ENCODE measurements at places on chromosomes 3 and 15.

GRCh38 chr3:14154895-14155440, 23.4 kb downstream of the XPC start:
- no peak overlapping the region for H3K4me3 ChIP-seq
- no peaks in the 10 kb centered on the region for H3K27me3 ChIP-seq
- H3K36me3 ChIP-seq: peaks cover 70% of the 10 kb centered on the region

- peak overlapping the region; percentile 1 for H3K27ac ChIP-seq
- peaks cover 56% of the 10 kb centered on the region for H3K4me1 ChIP-seq
- H3K4me3 ChIP-seq: no peak overlapping the region
- no peaks in the 10 kb centered on the region for H3K27me3 ChIP-seq
- DNase-seq: peak; percentile 72
Observed at GRCh38 chr3:50242851-50243542, 7.0 kb downstream of the GNAI2 start.

DNA sequence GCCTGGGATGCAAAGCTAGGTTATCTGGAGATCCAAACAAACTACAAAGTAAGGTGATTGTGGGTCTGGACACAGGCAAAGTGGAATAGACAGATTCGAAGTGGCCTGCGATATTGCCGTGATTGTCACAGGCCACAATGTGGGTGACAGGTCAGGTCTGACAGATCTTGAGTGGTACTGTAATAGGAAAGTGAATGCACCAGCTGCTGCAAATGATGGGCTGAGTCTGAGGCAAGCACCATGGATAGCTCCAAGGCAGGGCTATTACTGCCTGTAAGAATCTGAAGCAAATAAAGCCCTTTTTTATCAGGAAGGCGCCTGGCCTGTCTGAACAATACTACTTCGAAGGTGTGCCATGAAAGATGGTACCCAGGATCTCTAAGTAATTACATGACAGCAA, 10.0 kb downstream of the ARMC8 start:
- H3K4me3 ChIP-seq: no peak overlapping the region
- no peak overlapping the region for H3K27ac ChIP-seq
- H3K27me3 ChIP-seq: no peaks in the 10 kb centered on the region
- peak; percentile 50 for DNase-seq
- no peaks in the 10 kb centered on the region for H3K36me3 ChIP-seq
- no peaks in the 10 kb centered on the region for H3K4me1 ChIP-seq

DNA sequence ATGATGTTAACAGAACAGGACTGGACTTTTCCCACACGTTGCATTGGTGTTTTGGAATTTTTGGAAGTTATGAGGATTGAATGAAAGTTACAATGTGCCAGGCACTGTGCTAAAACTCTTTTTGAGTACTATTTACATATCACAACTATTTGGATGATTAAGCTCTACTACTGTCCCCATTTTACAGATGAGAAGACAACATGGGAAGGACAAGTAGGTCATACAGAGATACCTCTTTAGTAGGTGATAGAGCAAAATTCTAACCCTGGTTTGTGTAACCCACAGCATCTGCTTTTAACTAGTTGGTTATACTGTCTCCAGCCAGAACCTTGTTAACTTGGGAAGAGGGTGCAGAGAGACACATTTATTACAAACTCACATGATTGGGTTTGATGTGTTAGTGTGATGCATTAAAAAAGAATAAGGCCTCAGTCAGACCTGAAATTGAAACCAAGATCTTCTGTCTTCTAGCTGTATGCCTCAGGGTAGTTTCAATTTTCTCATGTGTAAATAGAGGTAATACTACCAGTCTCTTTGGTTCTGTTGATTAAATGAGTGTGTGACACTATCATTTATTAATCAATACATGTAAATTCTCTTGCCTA, 1.4 kb downstream of the NDUFB4 start:
- no peaks in the 10 kb centered on the region for H3K4me1 ChIP-seq
- DNase-seq: no peak
- H3K36me3 ChIP-seq: peaks cover 13% of the 10 kb centered on the region

DNA sequence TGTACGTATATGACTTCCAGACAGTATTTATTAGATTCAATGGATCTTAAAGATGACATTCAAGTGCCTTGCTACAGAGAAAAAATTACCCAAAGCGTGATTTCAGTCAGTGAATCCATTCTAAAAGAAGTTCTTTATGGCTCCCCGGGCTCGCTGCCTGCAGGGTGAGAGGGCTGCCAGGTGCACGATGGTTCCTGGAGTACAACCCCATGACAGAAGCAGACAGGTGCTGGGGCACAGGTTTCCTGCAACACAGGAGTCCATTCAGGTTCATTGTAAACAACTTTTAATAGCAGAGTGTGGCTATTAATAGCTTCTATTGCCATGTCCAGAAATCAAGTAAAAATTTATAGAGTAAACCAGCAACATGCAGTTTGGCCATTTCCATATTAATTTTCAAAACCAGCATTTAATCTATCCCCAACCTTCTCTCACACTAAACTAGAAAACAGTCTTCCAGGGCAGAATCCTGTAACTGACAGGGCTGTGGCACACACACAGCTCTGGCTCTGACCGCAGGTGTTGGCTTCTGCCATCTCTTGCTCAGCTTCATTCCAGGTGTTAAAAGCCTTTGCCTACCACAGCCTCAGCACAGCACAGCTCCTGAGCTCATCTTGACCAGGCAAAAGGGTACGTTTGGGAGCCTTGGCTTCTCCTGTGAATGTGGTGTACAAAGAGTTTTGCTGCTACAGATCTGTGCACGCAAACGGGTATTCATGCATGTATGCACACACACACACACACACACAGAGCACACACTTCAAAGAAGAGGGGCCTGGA, 185.9 kb downstream of the MEX3B start:
- 0 out of 2 replicates have a peak, but pooled peaks cover 1% of the 10 kb centered on the region for H3K4me1 ChIP-seq
- no peaks in the 10 kb centered on the region for H3K36me3 ChIP-seq
- H3K4me3 ChIP-seq: no peak overlapping the region
- no peak for DNase-seq
- peaks cover under 1% of the 10 kb centered on the region for H3K27me3 ChIP-seq
- no peak overlapping the region for H3K27ac ChIP-seq

DNA sequence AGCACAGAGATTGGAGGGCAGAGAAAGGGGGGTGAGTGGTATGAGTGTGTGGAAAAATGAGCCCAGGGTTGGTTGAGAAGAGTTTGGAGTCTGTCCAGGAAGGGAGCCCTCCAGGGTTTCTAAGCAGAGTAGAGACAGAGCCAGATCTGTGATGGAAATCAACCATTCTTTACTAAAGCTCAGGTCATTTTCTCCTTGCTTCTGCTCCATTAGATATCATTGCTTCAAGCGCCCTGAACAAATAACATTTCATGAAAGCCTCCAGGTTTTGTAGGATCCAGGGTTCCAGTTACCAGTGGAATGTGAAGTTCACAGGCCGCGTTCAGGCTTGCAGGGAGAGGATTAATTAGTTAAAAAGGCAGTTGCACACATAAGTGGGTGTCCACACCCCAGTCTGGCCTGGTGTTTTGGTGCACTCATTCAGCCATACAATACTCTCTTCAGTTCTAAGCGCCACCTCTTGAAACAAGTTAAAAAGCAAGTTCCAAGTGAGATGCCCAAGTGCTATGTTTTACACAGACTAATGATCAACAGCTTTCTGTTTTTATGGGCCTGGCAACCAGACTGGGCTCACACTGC, 16.4 kb upstream of the BOC start:
- peaks cover 7% of the 10 kb centered on the region for H3K27me3 ChIP-seq
- DNase-seq: peak; percentile 7
- no peaks in the 10 kb centered on the region for H3K36me3 ChIP-seq
- peaks cover 5% of the 10 kb centered on the region for H3K4me1 ChIP-seq

GRCh38 chr15:70492240-70493177, 270.8 kb downstream of the UACA start:
- H3K4me1 ChIP-seq: peaks cover 36% of the 10 kb centered on the region
- DNase-seq: peak; percentile 81
- H3K27ac ChIP-seq: peak overlapping the region; percentile 14
- no peak overlapping the region for H3K4me3 ChIP-seq
- H3K27me3 ChIP-seq: peaks cover 5% of the 10 kb centered on the region

- no peak overlapping the region for H3K4me3 ChIP-seq
- no peak for DNase-seq
- no peaks in the 10 kb centered on the region for H3K36me3 ChIP-seq
- H3K4me1 ChIP-seq: no peaks in the 10 kb centered on the region
- H3K27me3 ChIP-seq: no peaks in the 10 kb centered on the region
Observed at GRCh38 chr3:89494734-89495133, 387.3 kb downstream of the EPHA3 start.

DNA sequence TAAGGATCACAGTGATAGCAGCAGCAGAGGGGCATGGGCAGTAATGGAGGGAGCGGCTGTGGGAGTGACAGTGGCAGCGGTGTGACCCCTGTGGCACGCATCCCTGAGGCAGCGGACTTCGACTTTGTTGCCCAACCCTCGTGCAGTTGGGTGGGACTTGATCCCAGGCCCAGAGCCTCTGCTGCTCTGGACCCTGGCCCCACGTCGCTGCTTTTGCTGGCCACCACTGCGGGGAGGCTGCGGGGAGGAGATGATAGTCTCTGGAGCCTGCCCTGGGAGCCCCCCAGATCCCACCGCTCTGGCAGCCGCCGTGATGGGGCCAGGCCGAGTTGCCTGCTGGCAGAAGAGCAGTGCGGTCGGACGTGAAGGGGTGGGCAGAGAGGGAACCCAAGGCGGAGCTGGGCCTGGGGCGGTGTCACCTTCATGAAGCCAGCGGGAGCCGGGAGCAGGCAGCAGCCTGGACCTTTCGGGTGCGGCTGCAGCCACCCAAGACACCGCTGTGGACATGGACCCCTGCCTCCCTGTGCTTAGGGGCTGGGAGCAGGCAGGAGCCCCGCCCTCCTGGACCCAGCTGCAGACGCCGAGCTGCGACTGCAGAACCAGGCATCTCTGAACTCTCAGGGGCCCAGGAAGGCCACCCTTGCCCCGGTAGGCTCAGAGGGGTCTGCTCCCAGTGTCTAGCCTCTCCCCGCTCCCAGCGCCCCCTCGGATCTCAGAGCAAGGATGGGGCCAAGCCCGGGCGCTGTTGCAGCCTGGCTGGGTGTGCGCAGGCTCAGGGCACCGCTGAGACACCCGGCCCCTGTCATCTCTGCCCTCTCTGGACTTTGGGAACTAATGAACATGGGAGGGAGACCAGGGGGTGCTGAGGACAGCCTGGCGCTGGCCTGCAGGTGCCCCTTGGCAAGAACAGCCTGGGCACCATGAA, 38.3 kb downstream of the COMMD2 start:
- DNase-seq: no peak
- H3K27ac ChIP-seq: no peak overlapping the region
- no peaks in the 10 kb centered on the region for H3K27me3 ChIP-seq
- no peak overlapping the region for H3K4me3 ChIP-seq

DNA sequence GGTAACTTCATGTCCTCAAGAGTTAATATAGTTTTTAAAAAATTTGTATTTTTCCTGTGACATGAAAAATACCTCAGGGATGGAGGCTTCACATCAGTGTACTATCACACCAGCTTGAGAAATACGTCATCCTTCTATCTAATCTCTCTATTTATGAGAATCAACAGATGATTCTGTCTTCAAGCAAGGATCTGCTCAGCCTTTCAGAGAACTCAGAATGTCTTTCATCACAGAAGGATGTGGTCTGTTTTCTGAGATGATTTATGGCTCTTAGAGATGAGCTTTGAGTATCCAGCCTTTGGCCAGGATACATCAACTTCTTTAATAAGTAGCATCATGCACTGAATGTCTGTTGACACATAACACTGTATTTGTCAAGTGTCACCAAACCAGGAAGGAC, 193.9 kb downstream of the DTWD1 start:
- no peak for DNase-seq
- H3K27me3 ChIP-seq: no peaks in the 10 kb centered on the region
- no peaks in the 10 kb centered on the region for H3K36me3 ChIP-seq
- H3K4me3 ChIP-seq: no peak overlapping the region

GRCh38 chr3:100269410-100270214, 8.8 kb downstream of the TBC1D23 start:
- H3K36me3 ChIP-seq: no peaks in the 10 kb centered on the region
- H3K4me1 ChIP-seq: peaks cover 3% of the 10 kb centered on the region
- H3K27me3 ChIP-seq: no peaks in the 10 kb centered on the region
- H3K4me3 ChIP-seq: peak overlapping the region; percentile 8

DNA sequence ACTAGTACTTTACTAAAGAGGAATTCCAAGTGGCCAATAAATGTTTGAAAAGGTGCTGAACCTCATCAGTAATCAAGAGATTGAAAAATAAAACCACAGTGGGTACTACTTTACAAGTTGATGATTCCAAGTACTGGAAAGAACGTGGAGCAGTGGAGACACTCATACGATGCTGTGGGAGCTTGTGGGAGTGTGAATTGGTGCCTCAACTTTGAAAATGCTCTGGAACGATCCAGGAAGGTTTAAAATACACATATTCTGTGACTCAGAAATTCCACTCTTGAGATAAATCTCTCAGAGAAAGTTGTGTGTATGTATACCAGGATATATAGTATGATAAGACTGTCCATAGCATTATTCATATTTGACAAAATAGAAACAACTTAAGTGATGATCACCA, 9.3 kb downstream of the LRCH3 start:
- DNase-seq: peak; percentile 80
- no peaks in the 10 kb centered on the region for H3K27me3 ChIP-seq
- 0 out of 2 replicates have a peak overlapping the region, but pooled peaks have one; percentile 22 for H3K27ac ChIP-seq
- H3K4me1 ChIP-seq: peaks cover 12% of the 10 kb centered on the region
- H3K36me3 ChIP-seq: no peaks in the 10 kb centered on the region
- no peak overlapping the region for H3K4me3 ChIP-seq

GRCh38 chr3:69671082-69671952, 67.9 kb upstream of the MITF start:
- H3K4me1 ChIP-seq: no peaks in the 10 kb centered on the region
- no peak overlapping the region for H3K27ac ChIP-seq
- DNase-seq: peak; percentile 42
- peaks cover 2% of the 10 kb centered on the region for H3K27me3 ChIP-seq

DNA sequence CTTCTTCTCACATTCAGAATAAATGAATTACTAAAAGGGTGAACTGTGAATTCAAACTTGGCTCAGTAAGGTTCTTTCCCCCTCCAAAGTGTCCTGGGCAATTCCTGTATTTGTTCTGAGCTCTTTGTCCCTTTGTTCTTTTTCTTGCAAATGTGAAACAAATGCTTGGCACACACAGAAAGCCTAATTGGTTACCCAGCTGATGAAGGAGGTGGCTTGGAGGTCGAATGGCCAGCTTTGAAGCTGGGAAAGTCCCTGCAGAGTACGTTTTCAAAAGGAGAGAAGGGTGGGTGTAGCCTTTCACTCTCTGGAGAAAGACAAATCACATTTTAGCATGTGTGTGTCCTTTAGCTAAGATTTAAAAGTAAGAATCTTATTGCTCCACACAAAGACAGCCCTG, 154.4 kb downstream of the PEX5L start:
- no peak overlapping the region for H3K27ac ChIP-seq
- DNase-seq: no peak
- no peak overlapping the region for H3K4me3 ChIP-seq
- no peaks in the 10 kb centered on the region for H3K27me3 ChIP-seq

Measured in IMR-90 (cell line).